ENCODE measurements at places on chromosomes 1 and 21.

DNA sequence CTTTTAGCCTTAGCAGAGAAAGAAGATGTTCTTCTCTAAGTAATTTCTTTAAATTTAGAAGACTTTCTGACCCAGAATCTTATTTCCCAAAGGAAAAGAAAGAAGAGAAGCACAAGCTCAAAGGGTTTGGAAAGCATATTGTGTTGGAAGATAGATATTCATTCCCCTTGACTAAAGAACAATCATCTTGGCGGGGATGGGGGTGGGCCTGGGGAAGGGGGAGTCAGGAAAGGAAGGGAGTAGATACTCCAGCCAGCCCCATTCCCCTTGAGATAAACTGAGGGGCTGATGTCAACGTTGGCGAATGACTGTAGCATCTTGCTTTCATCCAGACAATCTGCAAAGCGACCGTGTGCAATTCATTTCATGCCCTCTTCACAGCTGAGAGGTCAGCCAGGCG is 66.5 kb upstream of the SIPA1L2 start:
- no peak for DNase-seq

- no peak for DNase-seq
Measured at GRCh38 chr1:10830961-10831668, 34.7 kb upstream of the CASZ1 start.

- no peak for DNase-seq
Measured at GRCh38 chr1:188825471-188825870, 1652.2 kb downstream of the BRINP3 start.

- DNase-seq, result no peak
Measured at GRCh38 chr1:20339811-20340457, 49.3 kb downstream of the VWA5B1 start.

DNA sequence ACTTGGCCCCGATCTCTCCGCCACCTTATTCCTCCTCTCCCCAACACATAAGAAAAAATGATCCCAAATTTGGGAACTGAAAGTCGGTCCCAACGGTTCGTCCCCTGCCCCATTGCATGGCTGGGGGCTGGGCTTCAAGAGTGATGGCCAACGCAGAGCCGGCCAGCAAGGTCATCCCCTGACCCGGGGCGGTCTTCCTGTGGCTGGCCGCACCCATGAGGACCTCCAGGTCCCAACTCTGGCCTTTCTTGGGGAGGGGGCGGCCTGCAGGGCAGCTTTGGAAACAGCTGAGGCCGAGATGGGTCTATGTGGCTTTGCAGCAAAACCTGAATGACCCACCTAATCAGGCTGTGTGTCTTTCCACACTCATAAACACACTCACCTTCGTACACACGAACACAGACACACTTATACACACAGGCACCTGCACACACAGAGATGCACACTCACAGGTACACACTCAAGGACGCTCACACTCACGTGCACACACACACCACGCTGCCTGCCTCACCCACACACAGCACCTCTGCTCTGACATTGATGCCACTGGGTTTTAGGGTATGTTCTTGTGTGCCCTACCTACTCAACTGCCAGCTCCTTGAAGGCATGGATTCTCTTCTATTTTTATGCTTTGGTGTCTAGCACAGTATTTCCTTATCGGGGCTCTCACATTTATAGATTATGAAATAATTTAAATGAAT is 562 bp downstream of the DYNLT5 start:
- DNase-seq, result no peak

DNA sequence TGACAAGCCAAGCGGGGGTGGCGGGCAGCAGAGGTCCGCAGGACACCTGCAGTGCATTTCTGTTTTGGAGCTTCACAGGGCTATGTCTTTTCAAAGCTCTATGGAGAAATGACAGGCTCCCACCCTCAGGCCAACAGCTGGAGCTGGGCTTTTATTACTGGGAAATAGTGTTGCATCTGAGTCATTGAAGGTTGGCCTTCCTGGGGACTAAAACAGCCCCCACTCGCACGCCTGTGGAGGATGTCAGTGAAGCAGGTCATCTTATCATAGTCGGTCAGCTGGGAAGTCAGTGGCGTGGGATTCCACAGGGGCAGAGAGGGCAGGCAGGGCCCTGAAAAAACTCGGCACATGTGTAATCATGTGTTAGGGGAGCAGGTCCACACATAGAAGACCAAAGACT is 55.3 kb downstream of the NTPCR start:
- DNase-seq, result no peak

DNA sequence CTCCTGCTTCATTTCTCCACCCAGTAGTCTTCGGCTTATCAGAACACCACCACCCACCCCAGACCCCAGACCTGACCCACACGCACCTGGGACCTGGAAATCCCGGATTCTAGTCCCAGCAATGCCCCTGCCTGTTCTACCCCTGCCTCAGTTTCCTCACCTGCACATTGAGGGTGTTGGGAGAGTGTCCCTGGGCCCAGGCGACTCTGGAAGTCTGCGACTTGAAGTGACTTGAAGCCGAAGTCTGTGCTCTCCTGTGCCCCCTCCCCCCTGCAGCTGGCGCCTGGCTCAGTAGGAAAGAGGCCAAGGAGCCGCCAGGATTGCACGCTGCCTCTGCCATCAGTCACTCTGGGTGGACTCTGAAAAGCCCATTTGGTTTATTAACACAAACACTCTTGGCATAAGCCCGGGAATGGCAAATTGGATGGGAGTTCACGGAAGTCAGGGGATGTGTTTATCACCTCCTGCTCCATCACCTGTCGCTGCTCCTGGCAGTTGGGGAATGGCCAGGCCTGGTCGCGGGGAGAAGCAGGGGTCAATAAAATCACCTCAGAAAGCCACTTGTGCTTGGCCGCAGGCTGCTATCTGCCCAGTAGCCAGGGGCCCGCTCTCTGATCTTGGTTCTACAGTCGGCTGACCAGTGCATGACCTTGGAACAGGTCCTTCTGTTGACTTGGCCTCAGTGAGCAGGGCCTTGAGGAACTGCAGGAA is 132.7 kb downstream of the ACTL8 start:
- no peak for DNase-seq

GRCh38 chr1:25750923-25751605 is 48.9 kb upstream of the SELENON start:
- no peak for DNase-seq

DNA sequence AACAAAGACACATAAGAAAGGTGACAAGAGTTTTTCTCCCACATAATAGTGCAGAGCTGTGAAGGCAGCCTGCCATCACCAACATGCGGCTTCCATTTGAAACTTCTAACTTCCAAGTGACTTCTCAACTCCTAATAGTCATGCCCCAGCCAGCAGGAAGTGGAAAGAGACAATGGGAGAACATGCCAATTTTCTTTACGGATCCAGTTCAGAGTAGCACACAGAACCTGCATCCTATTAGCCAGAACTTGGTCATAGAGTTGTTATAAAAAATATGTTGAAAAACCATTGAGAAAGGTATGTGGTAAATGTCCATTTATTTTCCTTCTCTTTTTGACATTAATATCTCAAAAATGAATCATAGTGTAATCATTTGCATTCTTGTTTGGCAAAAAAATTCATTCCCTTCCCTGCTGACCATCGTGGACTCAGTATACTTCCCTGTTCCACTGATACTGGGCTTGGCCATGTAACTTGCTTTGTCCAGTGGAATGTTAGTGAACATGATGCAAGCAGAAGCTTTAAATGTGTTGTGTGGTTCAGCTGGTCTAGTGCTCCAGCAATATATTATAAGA is 197.4 kb downstream of the SEC16B start:
- no peak for DNase-seq

GRCh38 chr1:24233684-24234600 is 46.9 kb upstream of the IFNLR1 start:
- DNase-seq, result no peak

- no peak for DNase-seq
Measured at GRCh38 chr1:66168467-66168887, 365.5 kb upstream of the SGIP1 start.

DNA sequence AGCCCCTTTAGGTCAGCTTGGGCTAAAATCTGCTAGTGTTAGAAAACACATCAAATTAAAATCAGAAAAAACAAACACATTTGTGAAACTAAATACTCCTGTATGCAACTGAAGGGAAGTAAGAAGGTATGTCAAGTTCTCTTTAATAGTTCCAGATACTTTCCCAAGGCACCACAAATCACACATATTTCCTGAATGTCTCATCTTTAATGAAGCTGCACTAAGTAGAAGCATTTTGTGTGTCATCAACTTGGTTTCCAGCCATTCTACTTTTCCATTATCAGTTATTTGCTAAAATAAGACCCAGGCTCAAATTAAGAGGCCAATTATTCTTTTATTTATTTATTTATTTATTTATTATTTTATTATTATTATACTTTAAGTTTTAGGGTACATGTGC is 34.7 kb downstream of the CRB1 start:
- no peak for DNase-seq

DNA sequence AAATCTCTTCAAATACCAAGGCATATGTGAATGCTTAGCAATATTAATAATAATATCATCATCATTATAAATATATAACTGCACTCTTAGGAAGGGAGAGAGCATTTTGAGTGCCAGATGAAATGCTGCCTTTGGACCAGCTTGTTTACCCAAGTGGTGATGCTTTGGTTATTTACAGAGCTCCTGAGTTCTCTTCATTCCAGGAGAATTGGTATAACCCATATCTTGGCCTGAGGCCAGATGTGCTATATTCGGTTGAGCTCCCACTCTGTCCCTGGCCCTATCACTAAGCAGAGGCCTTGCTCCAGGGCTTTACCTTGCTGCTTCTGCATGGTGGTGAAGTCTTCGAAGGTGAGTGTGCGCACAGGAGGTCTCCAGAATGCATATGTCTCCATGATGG is 89.4 kb downstream of the TBX15 start:
- no peak for DNase-seq

DNA sequence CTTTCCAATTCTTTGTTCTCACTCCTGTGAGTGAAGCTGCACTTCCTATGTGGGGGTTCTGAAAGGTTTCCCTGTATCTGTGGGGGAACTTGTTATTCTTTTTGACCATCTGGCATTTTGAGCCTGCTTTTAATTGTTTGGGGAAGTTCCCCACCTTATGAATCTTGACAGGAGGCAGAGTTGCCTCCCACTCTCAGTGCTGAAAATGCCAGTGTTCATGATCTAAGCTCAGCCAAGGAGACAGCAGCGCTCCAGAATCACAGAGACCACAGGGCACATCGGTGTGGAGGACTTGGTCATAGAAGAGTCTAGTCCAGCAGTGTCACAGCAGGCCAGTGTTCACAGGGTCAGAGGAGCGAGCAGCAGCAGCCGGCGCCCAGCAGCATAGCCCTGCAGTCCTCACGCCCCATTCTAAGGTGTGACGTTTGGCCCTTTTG is 63.8 kb upstream of the PRDX6 start:
- DNase-seq, result no peak

GRCh38 chr21:34157521-34157920 is 84.1 kb downstream of the MRPS6 start:
- no peak for DNase-seq

- DNase-seq, result no peak
Measured at GRCh38 chr1:95382000-95382786, 148.2 kb downstream of the RWDD3 start.

- no peak for DNase-seq
Measured at GRCh38 chr1:904310-904950, 19.3 kb upstream of the SAMD11 start.

DNA sequence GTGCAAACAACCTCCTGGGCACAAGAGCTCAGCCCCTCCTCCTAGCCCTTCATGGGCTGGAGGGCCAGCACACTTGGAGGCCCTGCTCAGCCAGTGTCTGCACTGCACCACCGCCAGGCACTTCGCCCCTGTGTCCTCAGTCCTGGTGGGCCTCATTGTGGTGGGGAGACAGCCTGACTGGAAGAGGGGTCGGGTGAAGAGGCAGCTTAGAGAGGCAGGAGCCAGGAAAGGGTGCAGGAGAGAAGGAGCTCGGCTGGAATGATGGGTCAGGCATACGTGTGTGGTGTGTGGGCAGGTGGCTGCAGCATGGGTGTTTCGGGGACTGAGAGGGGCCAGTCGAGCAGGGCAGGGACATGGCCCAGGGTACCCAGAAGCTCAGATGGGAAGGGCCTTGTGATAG is 4.1 kb downstream of the WNT3A start:
- no peak for DNase-seq

GRCh38 chr1:63877816-63878215 is 104.0 kb downstream of the ROR1 start:
- no peak for DNase-seq

DNA sequence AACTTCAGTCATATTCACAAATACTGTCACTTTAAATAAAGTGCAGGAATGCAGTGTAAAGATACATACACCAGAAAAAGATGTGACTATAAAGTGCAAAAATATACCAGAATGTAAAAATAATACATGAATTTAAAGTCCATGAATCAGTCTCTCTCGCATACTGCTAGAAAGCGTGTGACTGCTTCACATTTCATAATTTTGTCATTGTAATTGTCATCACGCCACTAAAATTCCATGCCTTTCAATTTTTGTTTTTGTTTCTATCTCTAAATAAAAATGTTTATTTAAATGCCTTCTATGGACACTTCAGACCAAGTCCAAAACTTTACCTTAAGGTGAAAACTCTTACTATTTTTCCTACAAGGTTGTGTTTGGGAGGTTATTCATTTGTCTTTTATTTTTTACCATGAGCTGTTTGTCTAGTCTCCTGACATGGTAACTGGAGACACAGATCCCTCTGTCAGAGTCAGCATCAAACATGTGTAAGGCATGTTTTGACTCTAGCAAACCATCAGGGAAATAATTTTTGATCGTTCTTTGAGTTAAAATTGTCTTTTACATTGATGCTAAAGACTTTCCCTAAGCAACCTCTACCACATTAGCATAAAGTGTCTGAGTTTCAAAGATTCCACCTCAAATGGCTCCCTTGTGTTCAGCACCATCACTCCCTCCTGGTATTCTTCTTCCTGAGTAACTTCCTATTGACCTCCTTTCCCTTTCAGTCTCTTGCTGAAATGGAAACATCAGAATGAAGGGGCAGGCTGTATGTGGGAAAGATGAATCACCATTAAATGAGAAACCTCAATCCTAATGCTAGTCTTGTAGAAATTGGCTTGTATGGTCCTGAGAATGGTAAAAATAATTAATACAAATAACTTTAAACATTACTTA is 14.0 kb upstream of the AIM2 start:
- no peak for DNase-seq
